Anterior cingulate cortex (tissue), 58 donors: ENCODE measurements at places on chromosomes 4 and X.

- DNase-seq: no peak
Measured at GRCh38 chrX:24298191-24298590, 15.7 kb downstream of the SUPT20HL2 start.

- DNase-seq: no peak
Measured at GRCh38 chr4:3323071-3323481, 30.3 kb downstream of the RGS12 start.

DNA sequence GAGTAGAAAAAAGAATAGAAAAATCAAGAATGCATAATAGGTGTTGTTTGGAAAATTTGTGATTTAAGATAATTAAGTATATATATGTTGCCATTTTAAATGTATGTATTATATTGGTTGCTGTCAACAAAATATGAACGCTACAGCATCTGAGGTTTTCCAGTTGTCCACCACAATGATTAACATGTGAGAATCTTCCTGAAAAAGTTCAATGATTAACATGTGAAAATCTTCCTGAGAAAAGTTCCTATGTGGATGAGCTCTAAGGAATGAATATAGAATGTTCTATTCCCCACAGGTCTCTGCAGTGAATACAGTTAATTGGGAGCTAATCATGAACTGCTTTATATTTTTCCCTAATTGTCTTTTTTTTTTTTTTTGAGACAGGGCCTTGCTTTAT, 214.7 kb downstream of the CBR4 start:
- DNase-seq: no peak

GRCh38 chr4:83604321-83604720, 68.4 kb downstream of the GPAT3 start:
- DNase-seq: no peak

- DNase-seq: no peak
Measured at GRCh38 chr4:53921856-53922255, 142.5 kb downstream of the CHIC2 start.

DNA sequence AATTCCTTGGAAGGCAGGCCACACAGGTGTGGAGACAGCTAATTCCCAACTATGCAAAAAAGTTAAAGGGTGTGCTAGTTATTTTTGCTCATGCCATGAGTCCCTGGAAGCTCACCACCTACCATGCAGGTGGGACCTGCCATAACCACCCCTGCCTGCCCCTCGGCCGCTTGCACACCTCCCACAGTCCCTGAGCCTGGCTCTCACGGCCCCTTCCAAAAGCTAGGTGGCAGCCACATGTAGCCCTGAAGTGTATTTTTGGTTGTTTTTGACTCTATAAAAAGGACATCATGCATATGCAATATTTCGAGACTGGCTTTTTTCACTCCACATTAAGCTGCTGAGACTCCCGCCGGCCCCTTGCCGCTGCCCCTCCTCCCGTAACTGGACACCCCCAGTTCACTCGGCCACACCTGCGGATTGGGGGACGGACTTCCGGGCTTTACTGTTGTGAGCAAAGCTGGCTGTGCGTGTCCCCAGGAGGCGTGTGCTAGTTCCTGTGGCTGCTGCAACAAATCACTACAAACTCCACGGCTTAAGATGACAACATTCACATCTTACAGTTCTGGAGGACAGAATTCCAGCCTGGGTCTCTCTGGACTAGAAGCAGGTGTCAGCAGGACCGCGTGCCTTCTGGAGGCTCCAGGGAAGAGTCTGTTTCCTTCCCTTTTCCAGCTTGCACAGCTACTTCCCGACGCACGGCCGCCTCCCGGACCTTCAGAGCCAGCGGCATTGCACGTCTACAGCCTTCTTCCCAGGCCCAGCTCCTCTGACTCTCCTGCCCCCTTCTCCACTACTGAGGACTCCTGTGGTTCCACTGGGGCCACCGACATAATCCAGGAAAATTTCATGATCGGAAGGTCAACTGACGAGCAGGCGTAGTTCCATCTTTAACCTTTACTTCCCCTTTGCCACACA, 24.8 kb downstream of the ZFYVE28 start:
- DNase-seq: no peak

GRCh38 chrX:109619771-109620170, 5.2 kb downstream of the KCNE5 start:
- no peak for DNase-seq

DNA sequence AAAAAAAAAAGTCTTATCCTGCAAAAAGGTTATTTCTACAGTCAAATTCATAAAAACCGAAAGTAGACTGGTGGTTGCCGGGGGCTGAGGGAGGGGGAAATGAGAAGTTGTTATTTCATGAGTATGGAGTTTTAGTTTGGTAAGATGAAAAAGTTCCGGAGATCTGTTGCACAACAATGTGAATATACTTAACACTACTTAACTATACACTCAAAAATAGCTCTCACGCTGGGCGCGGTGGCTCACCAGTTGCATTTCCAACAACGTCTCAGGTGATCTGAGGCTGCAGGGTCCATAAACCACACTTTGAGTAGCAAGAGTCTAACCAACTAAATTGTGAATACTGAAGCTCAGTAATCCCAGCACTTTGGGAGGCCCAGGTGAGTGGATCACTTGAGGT, 52.4 kb downstream of the ANOS1 start:
- no peak for DNase-seq

DNA sequence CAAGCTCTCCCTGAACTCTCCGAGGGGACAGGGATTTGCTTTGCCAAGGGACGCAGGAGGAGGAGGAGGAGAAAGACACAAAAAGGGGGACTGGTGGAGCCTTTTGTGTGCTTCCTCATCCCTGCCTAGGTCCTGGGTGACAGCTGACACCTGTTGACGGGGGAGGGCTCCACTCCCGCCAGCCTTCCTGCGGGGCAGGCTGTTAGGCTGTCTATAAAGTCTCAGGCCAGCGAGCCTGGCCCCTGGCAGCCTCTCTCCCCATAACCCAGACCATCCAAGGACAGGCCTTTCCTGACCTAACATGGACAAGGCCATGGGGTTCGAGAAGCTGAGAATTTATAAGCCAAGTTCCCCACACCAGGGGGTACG, 832 bp upstream of the EVC2 start:
- DNase-seq: no peak

DNA sequence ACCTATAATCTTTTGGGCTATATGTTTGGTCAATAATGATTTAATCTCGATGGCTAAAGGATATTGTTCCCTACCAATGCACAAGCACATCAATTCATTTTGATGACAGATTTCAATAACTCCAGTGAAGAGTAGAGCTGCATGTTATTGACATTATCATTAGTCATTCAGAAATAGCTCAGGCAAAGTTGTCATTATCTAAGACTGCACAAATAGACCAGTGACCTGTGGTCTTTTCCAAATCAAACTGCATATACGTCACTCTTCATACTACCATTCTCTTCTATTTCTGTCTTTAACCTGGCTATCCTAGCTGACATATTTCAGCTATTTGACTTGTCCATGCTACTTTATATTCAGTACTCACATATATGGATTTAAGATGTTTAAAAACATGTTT, 1050.8 kb downstream of the C4orf33 start:
- DNase-seq: no peak

- no peak for DNase-seq
Measured at GRCh38 chr4:137387924-137388323, 144.4 kb downstream of the PCDH18 start.

DNA sequence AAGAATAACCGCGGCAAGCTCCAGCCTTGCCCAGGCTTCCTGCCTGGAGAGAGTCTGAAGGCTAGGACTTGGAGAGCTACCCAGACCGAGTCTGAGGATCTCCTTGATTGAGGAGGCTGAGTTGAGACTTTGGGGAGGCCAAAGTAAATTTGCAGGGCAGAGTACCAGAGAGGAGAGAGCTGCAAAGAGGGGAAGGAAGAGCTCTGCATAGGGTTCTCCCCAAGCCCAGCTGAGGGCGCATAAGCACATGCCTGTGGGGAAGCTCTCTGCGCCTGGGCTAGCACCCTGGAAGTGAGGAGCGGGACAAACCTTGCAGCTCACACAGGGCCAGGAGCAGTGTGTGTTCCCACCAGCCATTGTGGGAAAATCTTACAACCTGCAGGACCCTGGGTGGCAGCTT, 56.1 kb downstream of the FAM193A start:
- no peak for DNase-seq

DNA sequence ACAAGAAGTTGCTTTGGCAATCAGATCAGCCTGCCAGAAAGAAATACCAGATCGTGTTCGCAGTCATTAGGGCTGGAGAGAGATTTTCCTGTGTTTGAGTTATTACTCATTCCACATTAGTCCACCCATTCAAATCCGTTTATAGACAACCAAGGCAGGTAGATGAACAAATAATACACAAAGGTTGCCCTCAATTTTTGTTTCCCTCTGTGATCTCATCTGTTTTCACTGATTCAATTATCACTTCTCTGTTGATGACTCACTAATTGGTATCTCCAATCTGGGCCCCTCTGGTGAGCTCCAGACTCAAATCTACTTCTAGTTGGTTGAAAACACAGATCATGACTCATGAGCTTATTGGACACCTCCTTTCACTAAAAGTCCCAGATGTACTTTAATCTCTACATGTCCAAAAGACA, 54.5 kb downstream of the CHM start:
- no peak for DNase-seq

DNA sequence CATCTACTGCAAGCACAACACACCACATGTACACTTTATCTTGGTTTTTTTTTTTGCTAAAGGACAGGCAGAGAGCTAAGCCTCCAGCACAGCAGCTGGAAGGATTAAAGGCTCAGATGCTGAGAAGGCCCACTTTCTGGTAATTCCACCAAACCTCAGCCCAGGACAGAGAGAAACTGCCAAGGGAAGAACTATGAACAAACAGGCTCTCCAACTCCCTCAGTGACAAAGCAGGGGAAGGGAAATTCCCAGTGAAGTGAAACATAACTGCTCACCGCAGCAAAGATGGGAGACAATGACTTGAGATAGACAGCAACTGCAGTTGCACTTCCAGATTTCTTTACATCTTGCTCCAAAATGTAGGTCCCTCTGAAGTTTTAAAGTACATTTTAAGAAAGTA, 4.8 kb downstream of the PROM1 start:
- DNase-seq: no peak

- no peak for DNase-seq
Measured at GRCh38 chr4:58502839-58503238, 1392.7 kb upstream of the IGFBP7 start.

GRCh38 chrX:72041176-72041575, 90.5 kb downstream of the RTL5 start:
- no peak for DNase-seq

- DNase-seq: no peak
Measured at GRCh38 chr4:76194325-76194724, 19.3 kb downstream of the SCARB2 start.

GRCh38 chr4:31408121-31408520, 688.0 kb downstream of the PCDH7 start:
- DNase-seq: no peak
